ENCODE measurements at places on chromosomes 7 and 10.

GRCh38 chr10:47101196-47101595, 190.0 kb downstream of the PTPN20 start:
- no peak for DNase-seq

DNA sequence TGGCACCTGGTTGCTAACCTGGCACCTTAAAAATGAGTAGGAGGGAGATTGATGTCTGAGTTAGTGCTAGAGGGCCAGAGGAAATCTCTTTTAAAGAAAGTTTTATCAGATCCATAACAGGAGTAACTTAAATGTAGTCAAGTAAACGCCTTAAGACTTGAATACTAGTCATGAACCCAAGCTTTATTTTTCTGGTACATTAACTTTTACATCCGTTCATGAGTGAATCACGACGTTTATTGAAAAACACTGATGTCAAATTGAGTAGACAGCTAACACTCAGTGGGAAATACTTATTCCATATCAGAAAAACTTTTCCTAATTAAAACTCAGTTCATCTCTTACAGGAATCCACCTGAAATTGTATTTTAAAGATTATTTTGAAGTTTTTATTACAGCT, 6.9 kb upstream of the LAMB1 start:
- no peak for DNase-seq

- DNase-seq: no peak
Observed at GRCh38 chr10:44020322-44021111, 364.4 kb downstream of the CXCL12 start.

- DNase-seq: no peak
Observed at GRCh38 chr10:34434119-34434594, 380.9 kb downstream of the PARD3 start.

DNA sequence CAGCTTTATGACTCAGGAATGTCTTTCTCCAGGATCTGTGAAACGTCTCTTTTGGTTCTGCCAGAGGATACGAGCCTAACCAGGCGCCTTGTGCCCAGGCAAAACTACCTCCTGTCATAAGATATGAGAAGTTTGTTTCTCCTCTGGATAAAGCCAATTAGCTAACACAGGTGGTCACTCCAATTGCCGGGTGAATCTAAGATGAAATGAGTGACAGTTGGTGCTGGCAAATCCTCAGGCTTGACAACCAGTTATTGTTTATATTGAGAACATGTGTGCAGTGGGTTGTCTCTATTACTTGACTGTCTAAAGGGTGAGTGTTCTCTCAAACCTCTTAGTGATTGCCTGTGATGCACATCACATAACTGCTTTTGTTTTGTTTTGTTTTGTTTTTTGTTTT, 449.1 kb downstream of the XPNPEP1 start:
- peak; percentile 73 for DNase-seq

GRCh38 chr7:27194686-27195379, 5.1 kb downstream of the HOXA13 start:
- no peak for DNase-seq

DNA sequence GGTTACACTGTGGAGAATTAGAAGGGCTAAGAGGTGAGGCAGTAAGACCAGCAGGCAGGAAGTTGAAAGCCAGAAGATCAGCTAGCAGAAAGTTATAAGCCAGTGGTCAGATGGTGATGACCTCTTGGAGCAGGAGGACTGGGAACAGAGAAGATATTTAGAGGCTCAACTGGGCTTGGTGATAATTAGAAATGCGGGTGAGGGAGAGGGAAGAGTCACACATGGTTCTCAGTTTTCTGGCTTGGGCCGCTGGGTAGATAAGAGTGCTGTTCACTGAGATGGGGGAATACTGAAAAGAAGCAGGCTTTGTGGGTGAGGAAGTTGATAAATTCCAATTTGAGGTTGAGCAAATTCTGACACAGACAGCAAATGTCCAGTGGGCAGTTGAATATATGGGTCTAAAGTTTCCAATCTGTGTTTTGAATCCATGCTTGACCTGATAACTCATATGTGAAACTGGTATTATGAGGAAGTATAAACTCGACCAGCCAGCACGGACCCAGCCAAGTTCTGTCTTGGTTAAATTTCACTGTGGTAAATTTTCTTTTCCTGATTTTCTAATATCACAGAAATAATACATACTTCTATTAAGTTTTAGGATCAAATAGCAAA, 22.7 kb downstream of the LSMEM1 start:
- DNase-seq: no peak

- DNase-seq: no peak
Observed at GRCh38 chr7:7272294-7272693, 90.0 kb downstream of the C1GALT1 start.

DNA sequence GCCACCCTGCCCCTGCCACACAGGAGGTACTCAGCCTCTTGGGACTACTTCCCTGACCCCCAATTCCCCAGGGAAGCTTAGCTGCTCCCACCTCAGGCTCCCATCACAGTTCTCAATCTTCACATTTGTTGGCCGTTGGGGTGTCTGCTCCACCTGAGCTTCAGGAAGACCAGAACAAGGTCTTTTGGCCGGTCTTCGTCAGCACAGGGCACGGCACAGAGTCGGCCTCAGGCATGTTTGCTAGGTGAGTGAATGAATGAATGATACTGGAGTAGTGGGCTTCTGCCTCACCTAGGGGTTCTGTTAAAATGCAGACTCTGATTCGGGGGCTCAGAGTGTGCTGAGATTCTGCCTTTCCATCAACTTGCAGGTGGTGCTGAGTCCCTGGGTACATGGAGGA, 20.3 kb downstream of the GPRIN2 start:
- DNase-seq: no peak

GRCh38 chr7:34507191-34507590, 150.8 kb upstream of the NPSR1 start:
- no peak for DNase-seq

- peak; percentile 48 for DNase-seq
Observed at GRCh38 chr10:79982362-79982800, 33.5 kb upstream of the SFTPD start.

DNA sequence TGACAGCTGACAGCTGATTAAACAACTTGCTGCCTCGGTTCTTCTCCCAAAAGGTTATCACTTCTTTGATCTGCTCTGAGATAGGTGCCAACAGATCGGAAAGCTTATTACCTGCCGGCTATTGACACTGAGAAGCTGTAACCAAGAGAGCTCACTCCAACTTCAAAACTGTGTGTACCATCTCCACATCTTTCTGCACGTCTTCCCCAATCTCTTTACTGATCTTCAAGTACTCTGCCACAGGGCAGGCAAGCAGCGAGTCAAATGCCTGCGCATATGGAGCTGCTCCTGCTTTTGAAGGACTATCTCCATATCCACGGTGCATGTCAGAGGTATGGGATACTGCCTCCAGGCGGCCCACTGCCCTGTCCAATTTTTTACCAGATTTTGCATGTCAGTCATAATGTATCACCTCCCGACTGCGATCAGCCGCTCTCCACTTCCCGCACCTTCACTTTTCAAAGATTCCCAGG, 352 bp upstream of the ZNF485 start:
- no peak for DNase-seq

DNA sequence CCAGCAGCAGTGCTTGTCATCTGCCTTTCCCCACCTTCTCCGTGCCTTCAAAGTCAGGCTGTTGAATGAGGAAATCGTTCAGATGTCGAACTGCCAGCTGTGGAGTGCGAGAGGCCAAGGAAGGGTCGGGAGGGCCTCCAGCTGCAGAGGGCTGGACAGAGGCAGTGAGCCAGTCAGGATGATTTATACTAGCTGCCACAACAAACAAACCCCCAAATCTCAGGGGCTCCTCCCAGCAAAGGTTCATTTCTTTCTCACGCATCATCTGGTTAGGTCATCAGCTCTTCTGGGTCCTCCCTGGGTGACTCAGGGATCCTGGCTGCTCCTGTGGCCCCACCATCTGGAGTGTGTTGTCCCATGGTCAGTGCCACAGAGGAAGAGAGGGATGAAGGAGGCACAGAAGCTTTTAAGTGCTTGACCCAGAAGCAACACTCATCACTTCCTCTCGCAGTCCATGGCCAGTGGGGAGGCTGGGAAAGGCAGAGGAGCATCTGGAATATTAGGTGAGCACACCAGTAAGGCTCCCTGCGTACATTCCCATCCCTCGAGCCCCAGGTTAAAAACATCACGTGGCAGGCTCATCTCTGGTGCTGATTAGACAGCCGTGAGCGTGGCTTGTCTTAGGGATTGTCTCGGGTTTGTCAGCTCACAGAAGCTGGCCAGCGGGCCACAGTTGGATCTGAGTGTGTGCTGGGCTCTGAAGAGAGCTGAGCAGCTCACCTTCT, 140.7 kb downstream of the RGS10 start:
- no peak for DNase-seq

GRCh38 chr10:75544386-75544785, 113.0 kb downstream of the LRMDA start:
- DNase-seq: no peak

GRCh38 chr10:61897671-61898434, 3.6 kb upstream of the ARID5B start:
- no peak for DNase-seq

DNA sequence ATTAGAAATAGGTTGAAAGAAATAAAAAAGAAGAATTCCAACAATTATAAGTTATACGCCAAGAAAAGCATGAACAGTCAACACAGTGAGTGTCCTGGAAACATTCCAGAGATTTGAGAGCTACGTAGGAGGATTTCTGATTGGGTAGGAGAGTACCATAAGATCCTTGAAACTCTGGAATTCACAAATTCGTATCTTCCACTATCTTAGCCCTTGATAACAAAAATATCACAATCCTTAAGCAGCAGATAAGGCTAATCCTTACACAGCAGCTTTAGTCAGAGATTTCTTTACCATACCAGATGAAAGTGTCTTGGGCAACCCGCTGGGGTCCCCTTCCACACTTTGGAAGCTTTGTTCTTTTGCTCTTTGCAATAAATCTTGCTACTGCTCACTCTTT, 8.2 kb downstream of the TPK1 start:
- DNase-seq: no peak

Data from NCI-H524 (cell line).